MM.1S (cell line): ENCODE measurements at places on chromosomes 7 and 10.

- no peaks in the 10 kb centered on the region for H3K4me1 ChIP-seq
- no peaks in the 10 kb centered on the region for H3K36me3 ChIP-seq
- no peak overlapping the region for H3K27ac ChIP-seq
- DNase-seq = no peak
Measured at GRCh38 chr10:129417870-129418269, 49.2 kb upstream of the MGMT start.

GRCh38 chr10:5809527-5810154 lies 3.6 kb downstream of the GDI2 start:
- no peaks in the 10 kb centered on the region for H3K27me3 ChIP-seq
- H3K4me3 ChIP-seq = 0 out of 2 replicates have a peak overlapping the region, but pooled peaks have one; percentile 13
- H3K27ac ChIP-seq = no peak overlapping the region

GRCh38 chr7:141411133-141411532 lies 140.1 kb upstream of the AGK start:
- no peak overlapping the region for H3K4me3 ChIP-seq
- H3K27ac ChIP-seq = no peak overlapping the region
- H3K4me1 ChIP-seq = no peaks in the 10 kb centered on the region
- no peak for DNase-seq
- H3K36me3 ChIP-seq = no peaks in the 10 kb centered on the region

DNA sequence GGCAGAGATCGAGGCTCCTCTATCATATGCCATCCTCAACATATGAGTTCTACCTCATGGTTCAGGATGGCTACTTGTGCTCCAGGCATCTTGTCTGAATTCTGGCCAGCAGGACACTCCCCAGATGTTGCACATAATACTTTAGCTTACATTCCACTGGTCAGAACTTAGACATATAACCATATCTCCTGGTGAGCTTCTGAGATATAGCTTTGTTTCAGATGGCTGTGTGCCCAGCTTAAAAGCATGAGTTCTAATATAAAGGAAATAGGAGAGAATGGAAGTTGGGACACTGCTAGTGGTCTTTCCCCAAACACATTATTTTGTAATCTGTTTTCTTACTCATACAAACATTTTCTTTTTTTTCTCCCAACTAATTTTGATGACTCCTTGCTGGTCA lies 50.8 kb upstream of the IFRD1 start:
- H3K27me3 ChIP-seq = no peaks in the 10 kb centered on the region
- no peaks in the 10 kb centered on the region for H3K4me1 ChIP-seq
- no peaks in the 10 kb centered on the region for H3K36me3 ChIP-seq
- H3K4me3 ChIP-seq = no peak overlapping the region
- DNase-seq = no peak

DNA sequence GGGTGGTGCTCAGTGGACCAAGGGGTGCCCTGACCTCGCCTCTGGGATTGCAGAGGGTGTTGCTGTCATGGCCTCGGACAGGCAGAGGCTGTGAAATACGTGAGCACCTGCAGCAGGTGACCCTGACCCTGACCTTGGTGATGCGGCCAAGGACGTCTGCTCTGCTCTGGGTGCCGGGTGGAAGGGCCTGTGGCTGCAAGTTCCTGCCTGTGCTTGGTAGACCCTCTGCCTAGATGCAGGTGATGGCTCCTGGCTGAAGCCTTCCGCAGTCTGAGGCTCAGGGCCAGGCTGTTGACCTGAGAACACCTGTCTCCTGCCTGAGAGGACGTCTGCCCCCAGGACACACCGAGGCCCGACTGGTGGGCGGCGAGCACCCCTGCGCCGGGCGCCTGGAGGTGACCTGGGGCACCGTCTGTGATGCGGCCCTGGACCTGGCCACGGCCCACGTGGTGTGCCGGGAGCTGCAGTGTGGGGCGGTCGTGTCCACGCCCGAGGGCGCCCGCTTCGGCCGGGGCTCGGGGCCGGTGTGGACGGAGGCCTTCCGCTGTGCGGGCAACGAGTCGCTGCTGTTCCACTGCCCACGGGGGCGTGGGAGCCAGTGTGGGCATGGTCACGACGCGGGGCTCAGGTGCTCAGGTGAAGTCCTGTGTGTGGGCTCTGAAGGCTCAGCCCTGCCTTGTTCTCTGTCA lies 4.4 kb downstream of the SCART1 start:
- H3K27ac ChIP-seq = no peak overlapping the region
- H3K4me3 ChIP-seq = no peak overlapping the region
- no peaks in the 10 kb centered on the region for H3K27me3 ChIP-seq
- H3K36me3 ChIP-seq = no peaks in the 10 kb centered on the region
- no peak for DNase-seq
- H3K4me1 ChIP-seq = no peaks in the 10 kb centered on the region

DNA sequence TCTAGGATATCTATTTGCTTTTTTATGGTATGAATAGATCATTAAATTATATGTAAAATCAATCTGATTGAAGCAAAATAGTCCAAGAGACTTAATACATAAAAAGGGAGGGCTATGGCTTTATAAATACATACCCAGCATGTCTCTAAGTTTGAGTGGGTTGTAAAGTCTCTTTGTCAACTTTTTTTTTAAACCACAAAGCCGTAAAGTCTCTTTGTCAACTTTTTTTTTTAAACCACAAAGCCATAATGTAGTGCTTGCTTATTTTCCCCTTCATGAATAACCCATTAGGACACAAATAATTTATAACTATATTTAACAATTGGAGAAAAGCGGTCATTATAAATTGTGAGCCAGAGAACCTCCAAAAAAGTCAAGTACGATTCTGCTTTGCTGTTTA lies 5.7 kb downstream of the HECTD2 start:
- no peaks in the 10 kb centered on the region for H3K27me3 ChIP-seq
- H3K4me3 ChIP-seq = no peak overlapping the region
- H3K27ac ChIP-seq = no peak overlapping the region

- H3K36me3 ChIP-seq = no peaks in the 10 kb centered on the region
- H3K27ac ChIP-seq = no peak overlapping the region
- no peaks in the 10 kb centered on the region for H3K27me3 ChIP-seq
- H3K4me3 ChIP-seq = no peak overlapping the region
Measured at GRCh38 chr7:70923181-70923845, 208.6 kb upstream of the GALNT17 start.

GRCh38 chr10:59177031-59177797 lies 771 bp downstream of the PHYHIPL start:
- no peak for DNase-seq
- H3K4me1 ChIP-seq = no peaks in the 10 kb centered on the region
- H3K27me3 ChIP-seq = no peaks in the 10 kb centered on the region
- no peak overlapping the region for H3K27ac ChIP-seq

DNA sequence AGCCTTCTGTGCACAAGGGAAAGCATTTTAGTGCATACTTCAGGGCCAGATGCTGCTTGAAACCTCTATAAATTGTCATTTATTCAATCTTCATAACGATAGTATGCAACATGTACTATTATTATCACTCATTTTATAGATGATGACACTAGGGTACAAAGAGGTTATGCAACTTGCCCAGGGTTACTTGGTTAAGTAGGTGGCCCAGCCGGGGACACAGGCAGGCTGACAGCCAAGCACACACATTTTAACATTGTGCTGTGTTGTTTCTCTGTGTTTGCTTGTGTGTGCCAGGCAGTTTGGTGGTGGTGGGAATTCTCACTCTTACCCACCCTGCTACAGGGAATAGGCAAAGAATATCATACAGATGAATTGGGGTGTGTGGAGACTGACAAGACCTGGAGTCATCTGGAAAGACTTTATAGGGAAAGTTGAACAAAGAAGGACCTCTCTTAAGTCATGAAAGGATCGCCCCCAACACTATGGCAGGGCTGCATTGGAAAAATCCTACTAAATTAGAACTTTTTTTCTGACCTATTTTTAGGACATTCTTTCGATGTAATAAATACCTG lies 98.9 kb downstream of the MKX start:
- H3K36me3 ChIP-seq = no peaks in the 10 kb centered on the region
- H3K27ac ChIP-seq = no peak overlapping the region
- H3K27me3 ChIP-seq = no peaks in the 10 kb centered on the region
- H3K4me3 ChIP-seq = no peak overlapping the region
- DNase-seq = no peak

DNA sequence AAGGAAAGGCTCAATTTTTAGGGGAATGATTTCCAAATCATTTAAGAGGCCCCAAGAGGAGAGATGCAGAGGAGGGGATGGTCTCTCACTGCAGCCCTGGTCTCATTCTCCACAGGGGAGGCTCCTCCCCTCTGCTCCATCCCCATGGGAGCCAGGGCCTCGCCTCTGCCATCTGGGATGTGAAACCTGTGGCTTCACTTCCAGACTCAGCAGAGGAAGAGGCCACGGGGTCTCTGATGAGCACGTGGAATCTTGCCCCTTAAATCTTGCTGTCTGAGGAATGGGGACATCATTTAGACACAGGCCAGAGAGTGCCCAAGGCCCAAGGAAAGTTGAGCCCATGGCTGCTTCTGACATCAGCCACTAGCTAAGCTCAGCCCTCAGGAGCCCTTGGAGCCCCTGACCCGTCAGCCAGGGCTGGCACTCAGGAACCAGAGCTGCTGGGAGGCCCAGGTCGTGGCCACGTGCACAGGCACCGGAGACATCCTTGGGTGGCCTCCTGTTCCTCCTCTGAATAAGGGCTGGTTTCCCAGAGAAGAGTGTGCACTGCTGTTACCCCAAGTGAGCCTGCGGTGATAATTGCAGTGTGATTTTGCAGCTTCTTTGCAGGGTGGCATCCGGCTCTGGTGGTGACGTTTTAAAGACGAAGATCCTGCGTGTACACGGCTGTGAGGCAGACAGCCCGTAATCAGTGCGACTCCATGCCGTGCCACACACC lies 50.5 kb downstream of the VIPR2 start:
- no peak overlapping the region for H3K27ac ChIP-seq
- no peaks in the 10 kb centered on the region for H3K36me3 ChIP-seq
- no peak overlapping the region for H3K4me3 ChIP-seq
- H3K27me3 ChIP-seq = peaks cover 16% of the 10 kb centered on the region; the same call in 1 of the 2 replicates
- no peak for DNase-seq

DNA sequence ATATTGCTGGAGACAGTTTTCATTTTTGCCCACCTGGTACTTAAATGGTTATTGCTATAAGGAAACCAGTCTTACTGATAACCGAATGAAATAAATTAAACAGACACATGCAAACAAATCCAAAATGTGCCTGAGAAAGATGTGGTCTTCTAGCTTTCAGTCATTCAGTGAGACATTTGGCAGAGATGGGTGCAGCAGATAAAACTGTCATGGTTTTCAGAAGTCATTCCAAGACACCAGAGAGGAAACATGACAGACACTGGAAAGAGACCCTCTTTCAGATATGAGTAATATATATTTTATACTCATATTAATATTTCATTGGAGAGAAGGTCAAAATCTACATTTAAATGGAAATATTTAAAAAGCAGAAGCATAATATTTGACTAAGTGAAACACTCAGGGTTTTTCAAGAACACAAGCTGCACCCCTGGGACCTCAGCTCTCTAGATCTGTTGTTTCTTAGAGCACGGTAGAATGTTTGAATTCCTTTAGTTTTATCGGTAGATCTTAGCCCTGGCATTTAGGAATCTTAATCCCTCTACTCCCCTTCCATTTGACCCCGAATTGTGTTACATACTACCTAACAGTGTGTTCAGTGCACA lies 246.1 kb downstream of the AUTS2 start:
- no peaks in the 10 kb centered on the region for H3K4me1 ChIP-seq
- no peak overlapping the region for H3K4me3 ChIP-seq
- no peak overlapping the region for H3K27ac ChIP-seq
- H3K36me3 ChIP-seq = no peaks in the 10 kb centered on the region

DNA sequence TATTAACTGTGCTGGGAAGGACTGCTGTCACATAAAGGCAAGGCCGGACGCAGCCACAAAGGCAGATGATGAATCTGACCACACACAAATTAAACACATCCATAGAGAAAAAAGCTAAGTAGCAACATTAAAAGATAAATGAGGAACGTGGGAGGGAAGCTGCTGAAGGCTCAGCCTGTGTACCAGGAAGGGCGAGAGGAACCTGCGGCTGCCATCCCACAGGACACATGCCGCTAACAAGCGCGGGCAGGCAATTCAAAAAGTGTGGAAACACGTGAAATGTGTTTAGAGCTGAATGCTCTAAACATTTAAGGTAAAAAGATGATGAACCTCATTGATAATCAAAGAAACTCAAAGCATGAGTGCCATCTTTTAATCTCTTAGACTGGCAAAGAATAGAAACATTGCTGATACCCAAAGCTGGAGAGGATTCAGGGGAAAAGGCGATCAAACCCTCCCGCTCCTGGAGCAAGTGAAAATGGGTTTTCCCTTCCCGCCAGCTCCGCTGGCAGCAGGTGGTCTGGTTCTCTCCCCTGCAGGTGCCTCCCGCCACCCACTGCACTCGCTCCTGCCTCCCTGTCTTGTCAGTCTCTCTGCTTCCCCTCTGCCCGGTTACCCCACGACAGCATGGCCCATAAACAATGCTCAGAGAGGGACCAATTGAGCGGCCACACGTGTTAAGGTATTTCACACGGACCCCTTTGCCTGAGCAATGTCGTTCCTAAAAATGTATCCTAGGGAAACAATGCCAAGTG lies 4.2 kb downstream of the STK32C start:
- H3K27me3 ChIP-seq = no peaks in the 10 kb centered on the region
- H3K4me1 ChIP-seq = peaks cover 23% of the 10 kb centered on the region
- no peaks in the 10 kb centered on the region for H3K36me3 ChIP-seq
- peak overlapping the region; percentile 85 for H3K27ac ChIP-seq
- peak; percentile 32 for DNase-seq
- H3K4me3 ChIP-seq = peak overlapping the region; percentile 55

GRCh38 chr10:83691791-83692596 lies 447.3 kb upstream of the GHITM start:
- no peaks in the 10 kb centered on the region for H3K36me3 ChIP-seq
- no peak overlapping the region for H3K27ac ChIP-seq
- H3K27me3 ChIP-seq = no peaks in the 10 kb centered on the region
- DNase-seq = no peak
- H3K4me3 ChIP-seq = no peak overlapping the region

DNA sequence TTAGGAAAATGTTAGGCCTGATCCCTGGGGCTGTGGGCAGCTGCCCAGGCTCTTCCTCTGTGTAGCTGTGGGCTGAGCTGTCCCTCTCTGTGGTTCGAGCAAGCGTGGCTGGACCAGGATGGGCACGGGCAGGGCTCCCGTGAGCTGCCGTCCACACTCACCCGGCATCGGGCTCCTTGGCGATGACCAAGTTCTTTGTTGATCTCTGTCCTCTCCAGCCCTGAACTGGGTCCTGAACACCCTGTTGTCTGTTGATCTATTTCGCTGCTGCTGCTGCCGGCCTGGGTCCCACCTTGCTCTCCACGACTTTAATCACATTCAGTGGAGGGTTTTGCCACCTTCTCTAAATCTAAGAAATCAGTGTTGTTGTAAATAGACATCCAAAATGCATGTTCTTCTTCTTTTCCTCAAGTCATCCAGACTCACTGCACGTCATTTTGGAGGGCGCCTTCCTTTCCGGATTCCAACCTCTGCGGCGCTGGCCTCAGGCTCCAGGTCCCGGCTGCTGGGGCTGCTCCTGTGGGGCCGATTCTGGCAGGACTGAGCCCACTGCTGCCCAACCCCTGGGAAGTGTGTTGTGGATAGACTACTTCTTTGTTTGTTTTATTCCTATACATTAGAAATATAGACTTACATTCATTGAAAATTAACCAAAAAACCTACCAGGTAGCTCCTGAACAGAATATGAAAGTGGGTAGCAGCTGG lies 100.6 kb downstream of the DYNC2I1 start:
- no peaks in the 10 kb centered on the region for H3K36me3 ChIP-seq
- no peak overlapping the region for H3K4me3 ChIP-seq
- no peaks in the 10 kb centered on the region for H3K27me3 ChIP-seq
- DNase-seq = no peak
- H3K27ac ChIP-seq = no peak overlapping the region

- no peak overlapping the region for H3K4me3 ChIP-seq
- no peak for DNase-seq
- no peaks in the 10 kb centered on the region for H3K36me3 ChIP-seq
- no peaks in the 10 kb centered on the region for H3K4me1 ChIP-seq
Measured at GRCh38 chr7:102992938-102993717, 80.3 kb downstream of the LRRC17 start.
